ENCODE measurements at places on chromosomes 12 and 14. TPM values are rescaled to one million over a fixed set of nuclear protein-coding genes. Genes with fewer than 3 reads are reported as not detected.

DNA sequence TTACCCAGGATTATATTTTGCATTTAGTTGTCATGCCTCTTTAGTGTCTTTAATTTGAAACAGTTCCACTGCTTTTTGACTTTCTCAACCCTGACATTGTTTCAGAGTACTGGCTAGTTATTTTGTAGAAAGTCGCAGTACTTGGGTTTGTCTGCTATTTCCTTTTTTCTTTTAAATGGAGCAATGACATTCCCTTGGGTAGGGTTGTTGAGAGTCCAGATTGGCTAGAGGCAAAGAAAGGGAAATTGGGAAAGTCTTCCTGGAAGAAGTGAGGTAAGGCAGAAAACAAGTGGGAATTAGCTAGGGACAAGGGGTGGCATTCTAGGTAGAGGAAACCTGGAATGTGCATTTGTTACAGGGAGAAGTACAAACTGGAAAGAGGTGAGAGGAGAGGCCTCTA is 245.9 kb downstream of the EMP1 start:
- DNase-seq = no peak

DNA sequence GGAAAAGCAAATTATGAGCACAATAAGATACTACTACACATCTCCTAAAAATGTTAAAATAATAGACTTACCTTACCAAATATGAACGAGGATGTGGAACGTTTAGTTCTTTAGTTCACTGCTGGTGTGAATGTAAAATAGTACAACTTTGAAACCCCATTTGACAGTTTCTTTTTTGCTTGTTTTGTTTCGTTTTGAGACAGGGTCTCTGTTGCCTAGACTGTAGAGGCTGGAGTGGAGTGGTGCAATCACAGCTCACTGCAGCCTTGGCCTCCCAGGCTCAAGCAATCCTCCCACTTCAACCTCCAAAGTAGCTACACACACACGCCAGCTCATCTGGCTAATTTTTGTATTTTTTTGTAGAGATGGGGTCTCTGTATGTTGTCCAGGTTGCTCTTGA is 136.4 kb upstream of the FAR2 start:
- DNase-seq = no peak

The SLC25A21 gene
- total RNA-seq = 3.0 TPM

The HSPB8 gene
- 10.6 TPM for total RNA-seq

The SERPINA9 gene
- not detected for total RNA-seq

The PIWIL1 gene
- total RNA-seq = not detected

The SDR9C7 gene
- total RNA-seq = 0.49 TPM

All from uterus (tissue), 4 donors.